Vein endothelial cell (primary cell): ENCODE measurements at places on chromosomes 4 and X. TPM values are rescaled to one million over a fixed set of nuclear protein-coding genes. Genes with fewer than 3 reads are reported as not detected.

GPR143 gene
- total RNA-seq, result 3.9 and 5.3 TPM in 2 replicates

TFDP3 gene
- total RNA-seq, result not detected in 2 replicates

BEND4 gene
- total RNA-seq, result under 0.01 and 0.10 TPM in 2 replicates

GLRA2 gene
- total RNA-seq, result not detected in 2 replicates

LUZP4 gene
- total RNA-seq, result not detected in 2 replicates

KCND1 gene
- 0.19 and 0.33 TPM in 2 replicates for total RNA-seq

SSX2B gene
- not detected in 2 replicates for total RNA-seq

PWWP3B gene
- 0.19 and 0.33 TPM in 2 replicates for total RNA-seq

ARSH gene
- not detected in 2 replicates for total RNA-seq

MAGEA8 gene
- total RNA-seq, result not detected in 2 replicates

PPP1R2C gene
- total RNA-seq, result not detected in 2 replicates

GPR119 gene
- total RNA-seq, result not detected in 2 replicates

HSD17B13 gene
- under 0.01 TPM in 1 of 2 replicates, not detected in the other for total RNA-seq

BRS3 gene
- not detected in 2 replicates for total RNA-seq

FAM53A gene
- 0.57 and 3.6 TPM in 2 replicates for total RNA-seq

ATRX gene
- total RNA-seq, result 73.8 and 83.9 TPM in 2 replicates

STAP1 gene
- not detected in 2 replicates for total RNA-seq

NHSL2 gene
- 54.9 and 57.5 TPM in 2 replicates for total RNA-seq

BTC gene
- under 0.01 and 0.10 TPM in 2 replicates for total RNA-seq

PCYT1B gene
- total RNA-seq, result under 0.01 and 0.10 TPM in 2 replicates

SMIM10L2A gene
- total RNA-seq, result 1.3 TPM in 2 replicates

FHIP1A gene
- 1.1 and 3.9 TPM in 2 replicates for total RNA-seq

FMR1NB gene
- total RNA-seq, result not detected in 2 replicates

HPGD gene
- not detected in 2 replicates for total RNA-seq

MYL5 gene
- total RNA-seq, result 14.4 and 32.0 TPM in 2 replicates

FANCB gene
- total RNA-seq, result 2.6 and 6.0 TPM in 2 replicates

HS6ST2 gene
- total RNA-seq, result 2.0 and 3.8 TPM in 2 replicates

FAM47E gene
- not detected in 2 replicates for total RNA-seq

DAPP1 gene
- total RNA-seq, result not detected in 2 replicates

HCCS gene
- 22.9 and 26.2 TPM in 2 replicates for total RNA-seq

SLC10A4 gene
- total RNA-seq, result under 0.01 and 0.10 TPM in 2 replicates

ZNF182 gene
- 2.6 and 3.3 TPM in 2 replicates for total RNA-seq

CCNA2 gene
- total RNA-seq, result 35.9 and 75.8 TPM in 2 replicates

MAGED4B gene
- 5.2 and 12.4 TPM in 2 replicates for total RNA-seq

NUP62CL gene
- total RNA-seq, result not detected in 2 replicates

ARSD gene
- total RNA-seq, result 18.7 and 27.4 TPM in 2 replicates

ITIH6 gene
- total RNA-seq, result not detected in 2 replicates

STARD8 gene
- total RNA-seq, result 9.3 and 11.4 TPM in 2 replicates

RBMXL3 gene
- not detected in 2 replicates for total RNA-seq

EDA gene
- 2.3 and 4.0 TPM in 2 replicates for total RNA-seq

CFAP299 gene
- total RNA-seq, result not detected in 2 replicates
